ENCODE measurements at places on chromosomes 7 and 10. TPM values are rescaled to one million over a fixed set of nuclear protein-coding genes. Genes with fewer than 3 reads are reported as not detected.

DNA sequence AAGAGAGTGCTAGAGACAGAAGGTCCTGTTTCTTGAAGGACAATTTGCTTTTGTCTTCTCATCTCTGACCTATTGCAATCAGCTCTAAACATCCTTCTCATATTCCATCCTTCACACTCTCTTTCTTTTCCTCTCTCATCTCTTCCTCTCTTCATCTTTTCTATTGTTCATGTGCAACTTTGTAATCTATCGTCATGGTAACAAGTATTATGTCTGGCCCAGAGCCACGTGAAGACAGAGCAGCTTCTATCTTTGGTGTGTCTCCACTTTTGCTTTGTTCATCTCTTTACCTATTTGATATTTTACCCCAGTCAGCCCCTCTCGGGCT, 104.9 kb upstream of the ABCB5 start:
- DNase-seq, result no peak

DNA sequence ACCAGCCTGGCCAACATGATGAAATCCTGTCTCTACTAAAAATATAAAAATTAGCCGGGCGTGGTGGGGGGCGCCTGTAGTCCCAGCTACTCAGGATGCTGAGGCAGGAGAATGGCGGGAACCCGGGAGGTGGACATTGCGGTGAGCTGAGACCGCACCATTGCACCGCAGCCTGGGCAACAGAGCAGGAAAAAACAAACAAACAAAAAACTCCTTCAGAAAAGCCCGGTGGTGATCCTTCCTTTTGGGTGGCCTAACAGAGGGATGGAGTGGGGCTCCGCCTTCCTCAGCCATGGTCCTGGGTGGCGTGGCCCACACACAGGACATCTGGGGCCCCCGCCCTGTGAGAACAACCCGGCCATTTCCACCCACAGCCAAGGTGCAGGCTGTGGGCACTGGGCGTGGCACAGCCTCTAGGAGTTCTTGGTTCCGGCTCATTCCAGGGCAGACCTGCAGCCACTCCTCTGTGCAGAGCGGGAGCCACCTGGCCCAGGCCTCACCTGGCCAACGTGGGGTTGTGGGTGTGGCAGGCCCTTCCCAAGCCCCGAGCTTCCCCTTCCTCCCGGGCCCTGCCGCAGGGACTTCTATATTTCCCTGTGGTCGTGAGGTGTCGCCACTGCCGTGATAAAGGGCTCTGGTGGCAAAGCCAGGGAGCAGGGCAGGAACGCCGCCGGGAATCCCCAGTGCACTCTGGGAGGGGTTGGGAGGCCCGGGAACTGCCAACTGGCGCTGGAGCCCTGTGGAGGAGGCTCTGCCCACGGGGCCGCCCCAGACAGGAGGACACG, 37.6 kb downstream of the GET4 start:
- no peak for DNase-seq

Gene OPN1SW
- total RNA-seq, result not detected

DNA sequence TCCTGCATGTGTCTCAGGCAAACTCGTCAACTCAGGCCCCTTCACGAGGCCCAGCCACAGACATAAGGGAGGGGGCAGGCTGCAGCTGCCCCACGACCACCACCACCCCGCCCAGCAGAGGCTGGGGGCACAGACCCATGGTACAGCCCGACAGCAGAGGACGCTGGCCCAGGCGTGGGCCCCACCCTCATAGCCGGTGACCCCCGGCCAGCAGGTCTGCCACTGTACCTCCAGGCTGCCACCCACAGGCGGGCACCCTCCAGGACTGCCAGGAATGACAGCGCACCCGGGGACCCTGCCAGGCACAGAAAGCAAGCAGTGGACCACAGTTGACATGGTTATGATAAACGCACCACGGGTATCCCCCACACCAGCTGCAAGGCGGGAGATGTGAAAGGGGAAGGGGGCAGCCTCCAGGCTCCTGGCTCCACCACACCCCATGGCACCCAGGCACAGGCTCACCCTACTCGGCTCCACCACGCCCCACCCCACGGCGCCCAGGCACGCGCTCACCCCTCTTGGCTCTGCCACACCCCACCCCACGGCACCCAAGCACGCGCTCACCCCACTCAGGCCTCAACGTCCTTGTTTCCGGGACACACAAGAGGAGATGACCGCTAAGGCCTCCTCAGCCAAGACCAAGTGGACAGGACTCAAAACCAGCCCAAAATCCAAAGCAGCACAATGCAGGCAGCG, 135.9 kb downstream of the MAD1L1 start:
- no peak for DNase-seq

Gene FGF8
- 0.35 TPM for total RNA-seq

- peak; percentile 76 for DNase-seq
Observed at GRCh38 chr10:59905066-59905730, 1.2 kb downstream of the CCDC6 start.

Gene SPDYE2B
- total RNA-seq, result not detected

- DNase-seq, result no peak
Observed at GRCh38 chr10:4399556-4399955, 426.5 kb upstream of the AKR1E2 start.

- DNase-seq, result no peak
Observed at GRCh38 chr10:114515298-114515914, 111.1 kb upstream of the AFAP1L2 start.

GRCh38 chr10:30781670-30782121, 152.1 kb upstream of the LYZL2 start:
- no peak for DNase-seq

DNA sequence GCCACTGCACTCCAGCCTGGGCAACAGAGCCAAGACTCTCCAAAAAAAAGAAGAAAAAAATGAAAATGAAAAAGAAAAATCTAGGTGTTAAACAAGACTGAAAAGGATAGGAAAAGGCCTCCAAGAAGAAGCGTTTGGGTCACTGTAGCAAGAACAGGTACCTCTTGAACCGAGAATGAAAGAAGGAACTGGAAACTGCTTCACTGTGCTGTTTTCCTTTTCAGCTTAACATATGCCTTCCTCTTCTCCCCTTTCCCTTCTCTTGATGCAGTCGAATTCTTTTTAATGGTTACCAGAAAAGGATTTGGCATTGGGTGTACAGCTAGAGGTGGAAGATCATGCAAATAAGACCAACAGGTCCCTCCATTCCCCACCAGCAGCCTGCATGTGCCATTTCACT, 28.1 kb downstream of the LRRC4 start:
- no peak for DNase-seq

GRCh38 chr10:7797582-7797981, 9.6 kb downstream of the ATP5F1C start:
- DNase-seq, result no peak

- DNase-seq, result no peak
Observed at GRCh38 chr7:80918399-80918798, 452 bp downstream of the SEMA3C start.

Gene STARD3NL
- total RNA-seq, result 27.1 TPM

DNA sequence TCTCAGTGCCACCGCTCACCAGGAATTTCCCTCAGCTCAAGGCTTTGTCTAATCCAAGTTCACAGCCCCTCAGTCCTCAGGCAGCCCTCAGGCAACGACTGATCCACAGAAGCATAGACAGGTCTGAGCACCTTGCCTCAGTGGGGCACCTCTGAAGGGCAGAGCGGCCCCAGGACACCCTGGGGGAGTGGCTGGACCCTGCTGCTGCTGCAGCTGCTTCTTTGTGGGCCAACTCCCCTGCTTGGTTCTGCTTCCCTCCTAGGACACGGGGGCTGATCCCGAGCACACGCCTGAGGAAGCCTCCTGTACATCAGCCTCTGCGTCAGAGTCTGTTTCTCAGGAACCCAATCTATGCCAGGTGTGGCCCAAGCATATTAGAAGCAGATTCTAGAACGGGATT, 16.2 kb downstream of the CUZD1 start:
- DNase-seq, result no peak
